ENCODE measurements at places on chromosomes 13 and 19.

GRCh38 chr19:38892841-38893240, 6.6 kb downstream of the SIRT2 start:
- DNase-seq: no peak

GRCh38 chr19:15285896-15286591, 46.3 kb downstream of the BRD4 start:
- DNase-seq: no peak

GRCh38 chr13:53052675-53053074, 24.1 kb downstream of the OLFM4 start:
- DNase-seq: no peak

GRCh38 chr13:30037306-30037705, 186.9 kb upstream of the UBL3 start:
- DNase-seq: no peak

GRCh38 chr13:29591310-29591709, 4.2 kb downstream of the SLC7A1 start:
- DNase-seq: peak; percentile 47

GRCh38 chr19:47994209-47994802, at the start of gene ELSPBP1:
ELSPBP1 (plus strand) TSS chr19:47994632; CDS start chr19:48008668, 14,036 bp downstream.
- peak; percentile 17 for DNase-seq

DNA sequence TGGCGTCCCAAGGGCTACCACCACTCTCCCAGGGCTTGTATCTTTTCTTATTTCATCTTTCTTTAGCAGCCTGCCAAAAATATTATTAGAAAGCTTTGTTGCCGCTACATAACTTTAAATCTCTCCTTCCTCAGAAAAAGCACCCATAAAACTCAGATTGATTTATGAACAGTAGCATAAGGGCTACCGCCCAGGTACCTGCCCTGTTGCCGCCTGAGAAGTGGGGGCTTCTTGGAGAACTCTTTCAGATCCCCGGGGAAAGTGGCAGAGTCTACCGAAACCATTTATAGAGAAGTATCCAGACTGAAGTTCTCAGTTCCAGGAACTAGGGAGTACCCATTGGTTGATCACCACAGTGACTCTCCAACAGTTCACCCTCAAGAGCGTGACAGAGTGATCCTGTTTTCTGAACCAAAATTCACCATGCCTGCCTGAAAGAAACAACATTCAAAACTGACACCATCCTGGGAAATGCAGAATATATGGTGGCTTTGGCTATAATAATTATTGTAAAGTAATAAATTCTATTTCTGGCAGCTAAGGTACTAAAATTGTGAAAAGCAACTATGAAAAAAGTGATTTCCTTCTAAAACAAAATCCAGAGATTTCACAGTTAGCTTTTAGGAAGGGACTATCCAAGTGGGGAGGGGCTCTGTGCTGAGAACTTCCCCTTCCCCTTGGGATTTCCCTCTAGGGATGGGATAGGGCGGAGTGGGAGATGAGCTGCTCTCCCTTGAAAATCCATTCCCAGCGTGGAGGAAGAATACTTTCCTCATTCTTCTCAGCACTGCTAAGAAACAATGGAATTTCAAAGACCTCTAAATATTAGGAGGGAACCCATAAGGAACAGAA, 877 bp upstream of the N4BP2L1 start:
- no peak for DNase-seq

- DNase-seq: no peak
Measured at GRCh38 chr13:110713642-110713952, at the start of gene ING1. ING1 (plus strand) TSS chr13:110713700; CDS start chr13:110714150, 450 bp downstream.

DNA sequence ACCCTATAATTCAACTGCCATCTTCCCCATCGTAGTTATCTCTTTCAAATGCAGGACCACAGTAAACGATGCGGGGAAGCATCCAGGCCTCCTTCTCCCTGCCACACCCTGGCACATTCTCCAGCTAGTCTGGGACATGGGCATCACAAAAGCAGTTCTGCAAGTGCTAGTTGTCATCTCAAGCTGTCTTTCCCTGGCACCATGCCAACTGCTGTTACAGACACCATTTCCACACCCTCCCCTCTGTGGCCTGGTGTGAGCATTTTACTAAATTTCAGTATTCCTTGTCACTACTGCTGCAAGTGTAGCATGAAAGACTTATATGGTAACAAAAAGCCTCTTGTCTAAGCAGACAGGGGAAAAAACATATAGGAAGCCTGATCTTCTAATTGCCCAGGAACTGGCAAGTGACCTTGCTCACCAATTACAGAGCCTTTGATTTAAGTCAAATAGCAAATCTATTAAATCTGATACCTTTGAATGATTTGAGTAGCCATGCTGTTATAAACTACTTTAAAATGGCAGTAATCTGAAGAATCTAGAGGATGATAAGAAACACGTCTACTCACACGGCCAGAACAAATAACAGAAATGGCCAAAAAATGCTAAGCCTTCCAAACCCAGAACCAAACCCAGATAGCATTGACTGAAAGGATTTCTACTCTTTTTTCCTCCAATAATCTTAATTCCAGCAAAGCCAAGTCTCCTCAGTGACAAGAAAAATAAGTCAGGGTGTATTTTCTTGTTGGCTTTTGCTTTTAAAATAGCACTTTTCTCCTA, 179.0 kb downstream of the NUFIP1 start:
- DNase-seq: peak; percentile 25

- peak; percentile 28 for DNase-seq
Measured at GRCh38 chr19:12647490-12648071, 19.0 kb downstream of the MAN2B1 start.

DNA sequence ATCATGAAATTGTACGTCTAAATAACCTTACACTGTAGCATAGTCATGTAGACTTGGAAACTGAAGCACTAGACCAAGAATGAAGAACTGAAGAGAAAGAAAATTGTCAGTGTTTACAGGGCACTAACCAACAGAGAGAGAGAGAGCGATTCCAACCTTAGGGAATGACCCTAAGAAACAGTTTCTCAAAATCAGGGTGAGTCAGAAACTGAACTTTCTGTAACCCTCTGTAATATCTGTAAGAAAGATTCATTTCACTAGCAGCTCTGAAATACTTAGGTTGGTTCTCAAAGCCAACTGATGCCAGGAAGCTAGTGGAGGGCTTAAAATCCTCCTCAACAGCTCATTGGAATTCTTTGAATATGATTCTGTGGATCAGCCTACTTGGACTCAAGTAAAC, 936.9 kb downstream of the EFNB2 start:
- DNase-seq: peak; percentile 93

- DNase-seq: no peak
Measured at GRCh38 chr13:52933547-52934210, 85.2 kb upstream of the PCDH8 start.

DNA sequence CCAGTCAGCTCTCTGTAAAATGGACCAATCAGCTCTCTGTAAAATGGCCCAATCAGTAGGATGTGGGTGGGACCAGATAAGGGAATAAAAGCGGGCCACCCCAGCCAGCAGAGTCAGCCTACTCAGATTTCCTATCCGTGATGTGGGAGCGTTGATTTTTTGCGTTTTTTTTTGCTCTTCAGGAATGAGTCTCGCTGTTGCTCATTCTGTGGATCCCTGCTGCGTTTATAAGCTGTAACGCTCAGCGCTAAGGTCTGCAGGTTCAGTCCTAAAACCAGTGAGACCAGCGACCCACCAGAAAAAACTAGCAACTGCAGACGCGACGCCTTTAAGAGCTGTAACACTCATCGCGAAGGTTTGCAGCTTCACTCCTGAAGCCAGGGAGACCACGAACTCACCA, 435.7 kb downstream of the SLITRK6 start:
- no peak for DNase-seq

GRCh38 chr19:45097776-45098520, 5.0 kb downstream of the PPP1R37 start:
- DNase-seq: peak; percentile 97

GRCh38 chr19:3129112-3129511, 6.7 kb upstream of the GNA15 start:
- peak; percentile 63 for DNase-seq

- no peak for DNase-seq
Measured at GRCh38 chr19:7482584-7483439, 6.0 kb downstream of the PEX11G start.

DNA sequence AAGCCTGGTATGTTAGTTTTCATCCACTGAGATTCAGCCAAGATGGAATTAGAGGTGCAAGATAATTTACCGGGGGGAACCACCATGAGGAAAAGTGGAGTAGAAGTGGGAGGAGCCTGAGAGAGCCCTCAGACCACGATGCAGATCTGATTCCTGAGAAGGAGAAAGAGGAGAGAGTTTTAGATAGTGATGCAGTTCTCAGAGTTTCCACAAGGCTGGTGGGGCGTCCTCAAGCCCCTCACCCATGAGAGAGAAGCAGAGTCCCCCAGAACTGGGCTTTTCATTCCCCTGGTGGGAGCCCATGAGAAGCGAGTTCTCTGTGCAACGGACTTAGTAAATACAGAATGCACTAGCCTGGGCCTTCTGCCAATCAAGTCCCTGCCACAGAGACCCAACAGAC, 18.1 kb downstream of the CEACAM5 start:
- no peak for DNase-seq

DNA sequence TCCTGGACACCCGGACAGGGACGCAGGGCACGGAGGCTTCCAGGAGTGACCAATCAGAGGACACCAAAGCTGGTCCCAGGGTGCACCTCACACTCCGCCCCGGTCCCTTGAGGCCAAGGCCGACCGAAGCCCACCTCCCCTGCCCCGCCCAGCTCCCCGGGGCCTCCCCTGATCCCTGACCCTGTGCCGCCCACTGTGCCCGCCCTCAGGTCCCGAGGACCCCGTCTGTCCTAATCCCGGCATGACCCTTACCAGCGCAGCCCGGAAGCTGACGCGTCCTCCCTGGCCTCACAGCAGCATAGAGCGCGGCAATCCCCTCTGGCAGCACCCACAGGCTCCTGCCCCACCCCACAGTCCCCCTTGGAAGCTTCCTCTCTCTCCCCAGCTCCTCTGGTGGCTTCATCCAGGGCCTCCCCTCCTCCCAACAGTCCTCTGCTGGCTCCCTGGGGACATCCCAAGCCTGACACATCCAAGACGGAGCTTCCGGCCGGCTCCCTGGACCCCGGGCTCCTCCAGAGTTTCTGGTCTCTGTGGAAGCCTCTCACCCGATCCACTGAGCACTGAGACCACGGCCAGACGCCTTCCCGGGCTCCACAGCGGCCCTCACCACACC, 7.4 kb upstream of the CDC34 start:
- DNase-seq: no peak

DNA sequence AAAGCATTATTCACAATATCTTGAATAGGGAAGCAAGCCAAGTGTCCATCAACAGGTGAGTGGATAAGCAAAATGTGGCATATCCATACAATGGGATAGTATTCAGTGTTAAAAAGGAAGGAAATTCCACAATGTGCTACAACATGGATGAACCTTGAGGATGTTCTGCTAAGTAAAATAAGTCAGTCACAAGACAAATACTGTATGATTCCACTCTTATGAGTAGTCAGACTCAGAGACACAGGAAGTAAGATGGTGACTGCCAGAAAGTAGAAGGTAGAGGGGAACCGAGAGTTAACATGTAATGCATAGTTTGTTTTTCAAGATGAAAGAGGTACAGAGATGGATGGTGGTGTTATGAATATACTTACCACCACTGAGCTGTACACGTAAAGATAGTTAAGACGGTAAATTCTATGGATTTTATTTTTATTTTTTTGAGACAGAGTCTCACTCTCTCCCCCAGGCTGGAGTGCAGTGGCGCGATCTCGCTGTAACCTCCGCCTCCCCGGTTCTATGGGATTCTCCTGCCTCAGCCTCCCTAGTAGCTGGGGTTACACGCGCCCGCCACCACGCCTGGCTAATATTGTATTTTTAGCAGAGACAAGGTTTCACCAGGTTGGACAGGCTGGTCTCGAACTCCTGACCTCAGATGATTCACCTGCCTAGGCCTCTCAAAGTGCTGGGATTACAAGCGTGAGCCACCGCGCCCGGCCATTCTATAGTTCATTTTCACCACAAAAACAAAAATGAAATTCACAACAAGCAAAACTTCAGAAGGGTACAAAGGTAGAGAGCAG, 1.0 kb upstream of the CHAMP1 start:
- DNase-seq: peak; percentile 29

DNA sequence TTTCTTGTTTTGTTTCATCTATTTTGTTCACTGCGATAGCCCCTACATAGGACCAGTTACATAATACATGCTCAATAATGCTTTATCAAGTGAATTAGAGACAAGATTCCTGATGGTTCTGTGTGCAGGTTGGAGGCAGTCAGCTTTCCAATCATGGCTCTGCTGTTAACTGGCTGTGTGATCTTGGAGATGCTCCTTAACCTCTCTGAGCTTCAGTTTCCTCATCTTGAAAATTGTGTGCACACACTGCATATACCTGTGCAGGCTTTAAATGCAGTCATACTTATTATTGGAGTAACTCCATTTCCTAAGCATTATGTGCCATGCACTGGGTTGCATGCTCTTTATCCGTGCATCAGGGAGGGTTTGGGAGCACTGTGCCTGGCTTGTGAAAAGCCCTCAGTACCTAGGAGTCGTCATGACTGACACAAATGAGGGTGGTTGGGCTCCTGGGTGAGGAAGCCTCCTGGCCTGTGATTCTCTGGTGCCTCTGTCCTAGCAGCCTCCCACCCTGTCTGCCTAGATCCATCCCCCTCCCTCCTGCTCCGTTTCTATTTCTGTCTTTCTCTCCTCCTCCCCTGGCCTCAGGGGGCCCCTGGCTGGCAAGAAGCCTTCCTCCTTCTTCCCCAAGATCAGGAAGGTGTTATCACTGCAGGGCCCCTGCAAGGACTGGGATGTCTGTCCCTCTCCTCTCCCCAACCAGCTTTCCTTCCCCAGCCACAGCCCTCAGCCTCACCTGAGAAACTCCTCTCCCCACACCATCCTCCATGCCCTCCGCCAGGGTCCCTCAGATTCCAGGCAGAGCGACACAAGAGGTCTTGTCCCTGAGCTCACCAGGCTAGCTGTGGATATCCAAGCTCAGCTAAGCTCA, 8.7 kb downstream of the IFNL1 start:
- no peak for DNase-seq

DNA sequence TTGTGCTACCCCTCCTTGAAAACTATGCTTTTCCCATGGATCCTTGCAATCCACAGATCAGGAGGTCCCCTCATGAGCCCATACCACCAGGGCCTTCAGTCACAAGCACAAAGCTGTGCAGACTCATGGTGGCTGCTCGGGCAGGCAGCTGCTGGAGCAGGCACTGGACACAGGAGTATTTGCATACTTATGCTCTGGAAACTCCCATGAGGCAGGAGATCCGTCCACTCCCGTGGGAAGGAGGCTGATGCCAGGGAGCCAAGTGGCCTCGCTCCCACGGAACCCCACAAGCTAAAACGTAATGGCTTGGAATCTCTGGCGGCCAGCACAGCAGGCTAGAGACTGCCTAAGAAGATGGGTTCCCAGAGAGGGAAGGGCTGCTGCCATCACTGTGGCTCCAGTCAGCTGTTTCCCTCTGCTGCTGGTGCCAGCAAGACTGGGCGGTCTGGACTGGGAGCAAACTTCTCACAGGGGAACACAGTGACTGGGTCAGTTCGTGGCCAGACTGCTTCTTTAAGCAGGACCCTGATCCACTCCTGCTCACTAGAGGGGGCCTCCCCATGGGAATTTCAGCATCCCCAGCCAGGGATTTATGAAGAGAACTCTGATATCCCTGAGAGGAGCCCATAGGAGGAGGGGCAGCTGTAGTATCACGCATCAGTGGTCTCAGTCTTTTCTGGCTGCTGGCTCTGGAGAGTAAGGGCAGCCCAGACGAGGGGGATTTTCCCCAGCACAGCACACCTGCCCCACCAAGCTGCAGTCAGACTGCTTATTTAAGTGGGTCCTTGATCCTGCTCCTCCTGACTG, 370.3 kb upstream of the ATXN8OS start:
- DNase-seq: no peak
